ENCODE measurements at places on chromosomes 12 and 14. TPM values are rescaled to one million over a fixed set of nuclear protein-coding genes. Genes with fewer than 3 reads are reported as not detected.

The KRT77 gene
- not detected for total RNA-seq

The CCDC198 gene
- total RNA-seq = not detected

The LMBR1L gene
- total RNA-seq = 31.8 TPM

The ATG101 gene
- 144 TPM for total RNA-seq

The KCTD10 gene
- 47.8 TPM for total RNA-seq

The KLHL33 gene
- not detected for total RNA-seq

The DLK1 gene
- total RNA-seq = not detected

The CPNE6 gene
- not detected for total RNA-seq

The DHRS4L2 gene
- total RNA-seq = 16.7 TPM

The BEST3 gene
- not detected for total RNA-seq

The FAM186B gene
- total RNA-seq = 0.57 TPM

The GPX2 gene
- 0.71 TPM for total RNA-seq

The CBLN3 gene
- 2.5 TPM for total RNA-seq

The CCDC175 gene
- total RNA-seq = not detected

The REM2 gene
- 0.14 TPM for total RNA-seq

The CNTN1 gene
- total RNA-seq = 0.21 TPM

The ULK1 gene
- 36.5 TPM for total RNA-seq

The ADAM20 gene
- 0.68 TPM for total RNA-seq

The AMDHD1 gene
- not detected for total RNA-seq

The FBXO33 gene
- 15.4 TPM for total RNA-seq

The SYT10 gene
- not detected for total RNA-seq

The KRT86 gene
- total RNA-seq = 0.07 TPM

The DPF3 gene
- 0.07 TPM for total RNA-seq

The YLPM1 gene
- total RNA-seq = 11.6 TPM

The SLC38A2 gene
- total RNA-seq = 1,092 TPM

The LMNTD1 gene
- total RNA-seq = 0.14 TPM

The ACVR1B gene
- total RNA-seq = 23.1 TPM

The HVCN1 gene
- total RNA-seq = 2.4 TPM
